T follicular helper cell (primary cell): ENCODE measurements at places on chromosomes 5 and 9.
A peak's percentile ranks its signal among the peaks of the same experiment; 100 is the strongest.

GRCh38 chr5:132025403-132025971, 14.0 kb upstream of the ACSL6 start:
- no peak for DNase-seq

GRCh38 chr9:89436963-89437625, 60.8 kb downstream of the SEMA4D start:
- DNase-seq = peak; percentile 61

DNA sequence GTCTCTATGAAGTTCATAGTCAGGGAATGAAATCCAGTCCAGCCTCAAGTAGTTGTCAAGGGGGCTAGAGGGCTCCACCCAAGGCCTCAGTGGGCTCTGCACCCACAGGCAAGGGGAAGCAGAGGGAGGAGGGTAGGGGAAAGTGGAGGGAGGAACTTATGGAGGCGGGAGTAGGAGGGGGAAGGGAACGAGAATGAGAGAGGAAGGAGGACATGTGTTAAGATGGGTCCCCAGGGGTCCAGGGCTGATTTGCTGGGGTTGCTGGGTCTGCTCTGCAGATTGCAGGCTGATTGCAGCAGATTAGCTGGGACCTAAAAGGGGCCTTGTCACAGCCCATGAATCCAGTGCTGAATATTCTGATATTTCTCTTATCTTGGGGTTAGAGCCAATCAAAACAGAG, 166.9 kb upstream of the IL12B start:
- DNase-seq = no peak

- no peak for DNase-seq
These were observed 46.1 kb upstream of the RAI14 start for GRCh38 chr5:34609951-34610441.
